Activated T-cell treated with anti-CD3 and anti-CD28 coated beads, Interleukin-2, amount 50 U/mL, for 48 hours (primary cell): ENCODE measurements at places on chromosomes 6 and 20.

DNA sequence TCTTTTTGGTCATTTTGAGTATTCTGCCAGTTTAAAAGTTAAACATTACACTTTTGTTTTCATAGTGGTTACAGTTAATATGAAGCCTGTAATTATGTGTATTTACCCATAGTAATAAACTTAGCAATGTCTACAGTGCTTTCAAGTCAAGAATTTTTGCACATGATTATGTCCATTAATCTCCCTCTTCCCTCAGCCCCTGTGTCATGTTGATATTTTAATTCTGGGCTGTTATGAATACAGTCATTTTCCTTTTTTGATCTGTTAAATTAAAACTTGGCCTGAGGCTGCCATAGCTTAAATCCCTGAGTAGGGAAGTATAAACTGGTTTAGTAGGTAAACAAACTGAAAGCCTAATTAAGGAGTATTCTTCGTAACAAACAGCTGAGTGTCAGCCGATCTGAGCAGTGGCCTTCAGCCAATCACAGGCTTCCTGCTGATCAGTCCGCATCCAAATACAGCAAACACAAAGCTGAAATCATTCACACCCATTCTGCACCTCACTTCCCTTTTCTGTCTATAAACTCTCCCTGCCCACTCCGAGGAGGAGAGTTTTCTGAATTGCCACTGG lies 9.5 kb upstream of the SFT2D1 start:
- DNase-seq = no peak

DNA sequence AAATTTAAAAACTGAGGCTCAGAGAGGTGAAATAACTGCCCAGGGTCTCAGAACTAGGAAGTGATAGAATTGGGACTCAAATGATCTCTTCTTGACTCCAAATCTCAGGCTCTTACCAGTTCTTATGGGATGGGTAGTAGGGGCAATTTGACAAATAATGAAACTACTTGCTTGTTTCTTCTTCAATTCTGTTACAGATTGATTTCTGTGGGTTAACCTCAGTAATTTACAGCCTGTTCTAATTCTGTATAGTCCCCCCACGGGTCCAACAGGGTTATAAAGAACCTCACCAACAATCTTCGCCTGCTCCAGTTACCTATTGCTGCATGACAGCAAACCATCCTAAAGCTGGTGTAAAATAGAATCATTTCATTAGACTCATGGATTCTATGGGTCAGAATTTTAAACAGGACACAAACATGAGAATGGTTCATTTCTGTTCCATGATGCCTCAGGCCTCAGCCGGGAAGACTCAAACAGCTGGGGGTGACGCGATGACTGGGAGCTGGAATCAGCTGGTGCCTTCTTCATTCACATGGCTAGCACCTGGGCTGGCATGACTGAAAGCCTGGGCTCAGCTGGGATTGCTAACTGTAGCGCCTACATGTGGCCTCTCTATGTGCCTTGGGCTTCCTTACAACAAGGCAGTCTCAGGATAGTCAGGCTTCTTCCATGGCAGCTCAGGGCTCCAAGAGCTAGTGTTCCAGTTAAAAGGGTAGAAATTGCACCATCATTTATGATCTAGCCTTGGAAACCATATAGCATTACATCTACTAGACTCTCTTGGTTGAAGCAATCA lies 6.6 kb upstream of the WFDC2 start:
- DNase-seq = no peak

- no peak for DNase-seq
Observed at GRCh38 chr6:107786179-107786578, 37.9 kb downstream of the SCML4 start.

- no peak for DNase-seq
Observed at GRCh38 chr6:146896062-146896813, 297.5 kb downstream of the ADGB start.

DNA sequence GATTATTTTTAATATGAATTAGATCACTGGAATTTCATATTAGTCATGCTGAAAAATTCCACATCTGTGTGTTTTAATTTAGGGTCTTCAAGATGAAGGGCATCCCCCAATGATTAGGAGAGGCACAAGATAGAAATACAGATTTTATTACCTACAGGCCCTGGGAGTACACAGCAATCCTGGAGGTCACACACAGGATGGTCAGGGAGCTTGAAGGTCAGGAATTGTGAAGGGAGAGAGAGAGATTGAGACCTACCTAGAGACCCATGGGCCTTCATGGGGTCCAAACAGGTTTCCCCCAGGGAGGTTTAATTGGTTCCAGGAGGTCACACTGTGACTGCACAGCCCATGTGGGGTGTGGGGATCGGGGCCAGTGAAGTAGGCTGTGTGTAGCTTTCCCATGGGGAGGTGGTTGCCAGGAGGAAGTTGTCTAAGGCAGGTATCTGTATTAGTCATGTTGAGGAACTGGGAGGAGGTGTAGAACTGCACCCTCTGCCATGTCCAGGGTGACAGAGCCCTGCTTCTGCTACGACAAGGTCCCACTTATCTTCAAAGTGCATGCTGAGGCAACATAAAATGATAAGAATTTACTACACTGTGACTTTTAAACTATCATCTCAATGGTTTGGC lies 18.3 kb downstream of the SNX9 start:
- DNase-seq = no peak

- DNase-seq = no peak
Observed at GRCh38 chr20:8914421-8914820, 154.5 kb upstream of the PLCB4 start.

- DNase-seq = no peak
Observed at GRCh38 chr20:23344336-23344735, 6.3 kb upstream of the NXT1 start.

DNA sequence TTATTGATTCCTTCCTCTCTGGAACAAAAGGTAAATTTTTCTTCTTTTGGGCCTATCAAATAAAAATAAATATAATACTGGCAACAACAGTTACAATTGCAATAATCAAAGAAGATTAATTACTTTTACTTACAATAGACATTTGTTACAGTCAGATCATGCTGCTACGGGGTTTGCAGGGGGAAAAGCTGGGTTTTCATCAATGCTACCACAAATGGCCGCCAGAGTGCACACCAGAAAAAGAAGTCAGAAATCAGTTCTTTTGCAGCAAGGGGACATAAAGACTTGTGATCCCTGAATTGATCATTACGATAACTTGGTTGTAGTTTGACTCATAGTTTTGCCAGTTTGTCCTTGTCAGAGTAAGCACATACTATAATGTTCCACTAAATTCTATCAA lies 714.5 kb upstream of the EYS start:
- DNase-seq = no peak

- DNase-seq = no peak
Observed at GRCh38 chr6:134739299-134740026, 210.4 kb downstream of the ALDH8A1 start.

- no peak for DNase-seq
Observed at GRCh38 chr6:137414599-137414998, 79.6 kb downstream of the OLIG3 start.

- DNase-seq = no peak
Observed at GRCh38 chr6:35299674-35300073, 2.1 kb downstream of the DEF6 start.

- no peak for DNase-seq
Observed at GRCh38 chr6:120981835-120982234, 352.4 kb downstream of the TBC1D32 start.

DNA sequence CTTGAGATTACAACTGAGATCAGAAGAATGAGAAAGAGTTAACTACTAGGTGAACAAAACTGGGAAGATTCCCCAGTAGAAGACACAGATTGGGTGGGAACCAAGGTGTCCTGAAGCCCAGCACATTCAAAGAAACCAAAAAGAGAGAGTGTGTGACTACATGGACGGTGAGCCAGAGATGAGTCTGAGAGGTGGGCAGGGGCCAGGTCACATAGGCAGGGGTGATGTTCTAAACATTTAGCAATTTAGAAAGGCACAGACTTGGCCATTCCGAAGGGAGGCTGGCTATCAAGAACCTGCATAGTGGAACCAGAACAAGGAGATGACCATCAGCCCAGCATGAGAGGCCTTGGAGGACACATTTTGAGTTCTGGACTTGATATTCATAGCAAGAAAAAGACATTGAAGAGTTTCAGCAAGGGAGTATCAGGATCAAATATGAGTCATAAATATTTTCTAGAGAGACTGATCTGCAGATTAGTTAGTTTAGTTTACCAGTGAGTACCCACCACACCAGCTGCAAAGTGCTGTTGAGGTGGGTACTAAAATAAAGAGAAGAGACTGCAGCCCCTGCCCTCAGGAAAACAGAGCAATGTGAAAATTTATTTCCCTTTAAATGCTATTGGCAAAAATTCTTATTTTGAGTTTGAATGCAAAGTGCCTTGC lies 340.5 kb upstream of the PRDM1 start:
- no peak for DNase-seq

DNA sequence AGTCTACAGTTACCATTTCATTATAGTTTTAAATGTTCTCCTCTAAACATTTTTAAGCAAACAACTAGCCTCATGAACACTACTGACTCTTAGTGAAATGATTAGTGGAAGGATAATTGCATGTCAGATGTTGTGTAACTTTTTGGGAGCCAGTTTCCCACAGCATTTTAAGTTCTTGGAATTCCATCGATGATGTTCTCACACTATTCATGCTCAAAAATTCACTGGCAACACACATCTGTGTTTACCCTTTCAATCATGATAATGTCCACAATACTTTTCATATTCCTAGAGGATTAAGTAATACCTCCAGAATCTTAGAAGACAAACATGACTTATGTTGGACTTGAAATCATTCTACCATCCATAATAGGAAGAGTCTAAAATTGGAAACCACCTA lies 678.1 kb upstream of the ID4 start:
- DNase-seq = no peak

GRCh38 chr6:75489025-75489424 lies 4.6 kb downstream of the FILIP1 start:
- DNase-seq = no peak

DNA sequence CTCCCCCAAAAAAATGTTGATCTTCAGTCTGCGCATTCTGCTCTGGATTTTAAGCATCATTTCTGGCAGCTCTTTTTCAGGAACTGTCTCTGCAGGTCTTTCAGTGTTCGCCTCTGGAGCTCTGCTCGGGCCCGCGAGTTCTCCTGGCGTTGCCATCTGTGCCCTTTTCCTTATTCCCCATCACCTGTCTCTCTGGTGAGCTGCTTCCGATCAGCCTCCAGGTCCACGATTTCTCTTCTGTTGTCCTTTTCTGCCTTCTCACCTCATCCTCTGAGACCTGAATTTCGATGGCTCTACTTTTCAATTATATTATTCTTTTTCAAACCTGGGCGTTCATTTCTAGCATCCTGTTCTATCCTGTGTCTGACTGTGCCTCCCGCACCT lies 590 bp upstream of the MAP1LC3A start:
- no peak for DNase-seq

GRCh38 chr6:170225852-170226417 lies 64.9 kb downstream of the DLL1 start:
- DNase-seq = no peak

GRCh38 chr6:168390749-168391420 lies 50.1 kb upstream of the SMOC2 start:
- no peak for DNase-seq

DNA sequence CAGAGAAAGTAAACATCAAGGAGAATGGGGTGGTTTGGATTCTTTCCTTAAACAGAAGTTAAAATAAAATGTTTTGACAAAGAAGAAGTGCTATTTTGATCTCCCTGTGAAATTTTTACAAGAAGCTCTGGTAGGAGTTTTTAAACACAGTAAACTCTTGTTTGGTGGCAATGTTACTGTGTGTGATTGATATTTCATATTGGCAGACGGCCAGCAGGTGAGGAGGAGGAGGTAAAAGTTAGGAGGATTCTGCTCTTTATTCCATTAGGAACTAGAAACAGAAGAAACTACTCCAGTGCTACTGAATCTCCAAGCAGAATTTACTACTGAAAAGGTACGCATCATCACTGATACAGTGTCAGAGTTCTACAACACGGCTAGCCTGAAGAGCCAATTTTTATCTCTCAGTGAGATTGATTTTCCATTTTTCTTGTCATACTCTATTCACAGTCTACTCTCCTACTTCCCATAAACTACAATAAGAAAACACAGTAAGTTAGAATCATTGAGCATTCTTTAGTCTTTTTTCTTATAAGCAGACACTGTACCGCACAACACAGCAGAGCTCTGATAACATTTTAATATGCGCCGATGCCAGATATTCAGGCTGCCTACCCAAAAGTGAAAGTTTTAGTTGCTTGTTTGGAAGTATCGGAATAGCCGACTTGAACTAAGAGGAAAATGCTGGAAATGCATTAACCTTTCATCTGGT lies 21.2 kb upstream of the AFDN start:
- DNase-seq = no peak

DNA sequence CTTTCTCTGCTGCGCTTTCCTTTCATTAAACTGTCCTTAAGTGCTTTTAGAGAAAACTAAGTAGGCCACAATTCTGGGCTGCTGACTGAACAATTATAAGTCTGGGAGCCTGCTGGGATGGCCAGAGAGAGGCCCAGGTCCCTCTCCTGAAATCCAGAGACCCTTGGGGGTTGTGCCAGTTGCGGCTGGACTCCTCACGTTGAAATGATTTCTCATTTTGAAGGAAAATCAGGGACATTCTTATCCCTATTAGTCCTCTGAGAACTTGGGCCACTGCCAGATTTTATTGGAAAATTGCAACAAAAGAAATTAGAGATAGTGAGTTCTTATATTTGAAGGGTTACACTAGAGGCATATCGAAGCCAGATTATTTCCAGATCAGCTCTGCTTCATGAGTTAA lies 145.1 kb downstream of the CLIC5 start:
- no peak for DNase-seq

DNA sequence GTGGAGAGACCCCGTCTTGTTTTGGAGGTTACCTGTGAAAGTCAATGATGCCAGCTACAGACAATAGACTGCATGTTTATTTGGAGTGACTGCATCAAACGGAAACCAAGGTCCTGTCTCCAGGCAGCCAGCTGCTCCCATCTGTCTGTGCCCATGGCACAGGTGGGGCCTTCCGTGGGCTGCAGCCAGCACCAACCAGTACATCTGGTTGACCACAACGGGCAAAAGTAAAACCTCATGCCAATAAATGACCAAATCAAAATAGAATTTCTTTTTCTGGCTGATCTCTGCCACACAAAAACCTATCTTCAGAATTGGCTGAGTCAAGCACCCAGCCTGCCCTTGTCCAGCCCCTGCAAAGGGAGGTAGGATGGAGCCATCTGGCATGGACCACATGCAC lies 33.5 kb downstream of the DLL1 start:
- no peak for DNase-seq

DNA sequence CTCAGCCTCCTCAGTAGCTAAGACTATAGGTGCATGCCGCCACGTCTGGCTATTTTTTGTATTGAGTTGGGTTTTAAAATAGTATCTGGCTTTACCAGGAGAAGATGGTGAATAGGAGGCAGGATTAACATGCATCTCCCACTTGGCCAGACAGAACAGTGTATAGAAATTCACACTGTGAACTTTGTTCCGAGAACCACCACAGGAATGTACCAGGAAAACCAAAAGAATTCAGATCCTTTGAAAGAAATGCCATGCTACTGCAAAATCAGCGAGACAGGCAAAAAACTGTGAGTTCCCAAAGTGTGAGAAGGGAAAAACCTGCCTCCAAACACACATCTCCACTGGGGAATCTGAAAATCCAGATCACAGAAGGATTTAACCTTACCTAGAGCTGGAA lies 327.6 kb downstream of the NKAIN2 start:
- DNase-seq = no peak
